A549 treated with AZD2906 at 1 μM for 4 hours (cell line): ENCODE measurements at places on chromosomes 7 and 10. TPM values are rescaled to one million over a fixed set of nuclear protein-coding genes. Genes with fewer than 3 reads are reported as not detected.

Gene SPDYE18
- total RNA-seq: 0.09 to 0.20 TPM (median 0.12 TPM) in 4 of 5 replicates, not detected in the other

Gene PMPCB
- total RNA-seq: 61.9 to 77.2 TPM (median 63.0 TPM) in 5 replicates

Gene TTYH3
- total RNA-seq: 38.6 to 54.1 TPM (median 48.7 TPM) in 5 replicates

Gene GCK
- total RNA-seq: 0.05 TPM in 1 of 5 replicates, not detected in the others

Gene GBX1
- total RNA-seq: 0.09 TPM in 1 of 5 replicates, not detected in the others

Gene ACTR3C
- total RNA-seq: 0.06 to 0.07 TPM in 2 of 5 replicates, not detected in the others

Gene PRLHR
- total RNA-seq: not detected in 5 replicates

Gene SPDYE6
- not detected in 5 replicates for total RNA-seq

Gene SMARCD3
- total RNA-seq: 7.8 to 9.7 TPM (median 9.3 TPM) in 5 replicates

Gene MOGAT3
- not detected in 5 replicates for total RNA-seq

Gene SCART1
- total RNA-seq: 0.10 to 0.32 TPM (median 0.20 TPM) in 5 replicates

Gene CPXM2
- not detected in 5 replicates for total RNA-seq

Gene C10orf67
- 0.05 to 0.19 TPM (median 0.09 TPM) in 4 of 5 replicates, not detected in the other for total RNA-seq

Gene FFAR4
- total RNA-seq: 0.04 to 0.14 TPM (median 0.09 TPM) in 5 replicates

Gene PNLIP
- 0.13 to 0.28 TPM (median 0.14 TPM) in 4 of 5 replicates, not detected in the other for total RNA-seq

Gene ODAD2
- 0.08 to 0.17 TPM in 2 of 5 replicates, not detected in the others for total RNA-seq

Gene ZNF425
- 1.2 to 1.4 TPM (median 1.3 TPM) in 5 replicates for total RNA-seq

Gene CXCL12
- total RNA-seq: 0.08 to 0.25 TPM (median 0.19 TPM) in 5 replicates

Gene ANKRD61
- total RNA-seq: 0.51 to 0.78 TPM (median 0.71 TPM) in 5 replicates

Gene PRXL2A
- total RNA-seq: 39.5 to 44.6 TPM (median 43.3 TPM) in 5 replicates

Gene A1CF
- total RNA-seq: 0.03 to 0.13 TPM (median 0.05 TPM) in 5 replicates

Gene ASB15
- total RNA-seq: not detected in 5 replicates

Gene IL6
- total RNA-seq: 0.59 to 1.3 TPM (median 1.2 TPM) in 5 replicates

Gene TMEM229A
- not detected in 5 replicates for total RNA-seq

Gene DTX2
- 25.2 to 32.0 TPM (median 29.0 TPM) in 5 replicates for total RNA-seq

Gene UBTD1
- 16.7 to 22.3 TPM (median 21.1 TPM) in 5 replicates for total RNA-seq

Gene DYDC2
- total RNA-seq: 0.09 to 0.19 TPM in 2 of 5 replicates, not detected in the others

Gene TMEM196
- total RNA-seq: not detected in 5 replicates

Gene FBXO24
- total RNA-seq: 0.22 to 0.35 TPM (median 0.24 TPM) in 5 replicates

Gene DRGX
- total RNA-seq: 0.02 to 0.03 TPM in 2 of 5 replicates, not detected in the others

Gene MORN4
- total RNA-seq: 6.6 to 8.0 TPM (median 7.5 TPM) in 5 replicates

Gene ACSL5
- 0.25 to 0.60 TPM (median 0.33 TPM) in 5 replicates for total RNA-seq

Gene CCT6A
- total RNA-seq: 248 to 256 TPM (median 255 TPM) in 5 replicates

Gene NAT16
- 0.13 to 0.19 TPM (median 0.15 TPM) in 5 replicates for total RNA-seq

Gene TMEM270
- total RNA-seq: 0.09 to 0.17 TPM (median 0.15 TPM) in 5 replicates

Gene MLXIPL
- total RNA-seq: 0.60 to 1.3 TPM (median 1.1 TPM) in 5 replicates

Gene NPSR1
- total RNA-seq: not detected in 5 replicates

Gene ITGB8
- 1.1 to 1.5 TPM (median 1.3 TPM) in 5 replicates for total RNA-seq

Gene MEOX2
- not detected in 5 replicates for total RNA-seq

Gene ASAH2
- 0.63 to 2.7 TPM (median 1.5 TPM) in 5 replicates for total RNA-seq

Gene KLLN
- 0.45 to 0.56 TPM (median 0.50 TPM) in 5 replicates for total RNA-seq

Gene SLC25A40
- total RNA-seq: 5.1 to 8.6 TPM (median 8.5 TPM) in 5 replicates

Gene CYP2C19
- not detected in 5 replicates for total RNA-seq

Gene ABCC2
- total RNA-seq: 99.7 to 121 TPM (median 103 TPM) in 5 replicates

Gene NYAP1
- total RNA-seq: 4.1 to 7.9 TPM (median 6.7 TPM) in 5 replicates

Gene HMX2
- total RNA-seq: 0.07 to 0.17 TPM (median 0.08 TPM) in 3 of 5 replicates, not detected in the others

Gene AOAH
- 0.09 TPM in 1 of 5 replicates, not detected in the others for total RNA-seq

Gene ZNF804B
- not detected in 5 replicates for total RNA-seq

Gene METTL27
- total RNA-seq: 6.8 to 13.2 TPM (median 10.6 TPM) in 5 replicates

Gene OR9A2
- not detected in 5 replicates for total RNA-seq

Gene FAM241B
- 15.8 to 18.1 TPM (median 17.1 TPM) in 5 replicates for total RNA-seq

Gene ADRA2A
- total RNA-seq: 0.12 to 0.20 TPM (median 0.18 TPM) in 5 replicates
